ENCODE measurements at places on chromosomes 2 and 18. TPM values are rescaled to one million over a fixed set of nuclear protein-coding genes. Genes with fewer than 3 reads are reported as not detected.

- DNase-seq: no peak
Measured at GRCh38 chr2:220120041-220120440, 492.6 kb downstream of the SLC4A3 start.

GRCh38 chr2:12589802-12590320 lies 126.9 kb upstream of the TRIB2 start:
- DNase-seq: no peak

DNA sequence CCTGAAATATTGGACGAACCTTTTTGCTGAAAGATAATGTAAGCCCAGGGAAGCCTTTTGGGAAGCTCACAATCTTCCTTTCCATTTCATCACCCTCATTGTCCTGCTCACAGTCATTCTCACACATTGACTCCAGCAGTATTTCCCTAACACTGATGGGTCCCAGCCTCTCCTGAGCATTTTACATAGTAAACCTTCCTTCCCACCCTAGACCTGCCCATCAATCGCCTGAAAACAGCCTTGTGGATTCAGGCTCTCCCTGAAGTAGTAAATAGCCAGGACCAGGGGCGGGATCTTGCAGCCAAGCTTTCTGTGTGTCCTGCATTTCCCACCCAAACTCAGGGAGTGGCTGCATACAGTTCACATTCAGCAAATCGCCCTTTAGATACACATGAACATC lies 149.9 kb downstream of the CYRIA start:
- no peak for DNase-seq

- DNase-seq: no peak
Measured at GRCh38 chr2:101175991-101176390, 24.8 kb upstream of the TBC1D8 start.

The KCNG2 gene
- 0.15 TPM for total RNA-seq

GRCh38 chr2:84613082-84613481 lies 96.8 kb downstream of the DNAH6 start:
- DNase-seq: no peak

- no peak for DNase-seq
Measured at GRCh38 chr2:172908275-172908674, 167.4 kb upstream of the MAP3K20 start.

The RRM2 gene
- 1.0 TPM for total RNA-seq

The ALLC gene
- 0.26 TPM for total RNA-seq

The LCT gene
- total RNA-seq: not detected

The ABCG5 gene
- not detected for total RNA-seq

- DNase-seq: no peak
Measured at GRCh38 chr2:239868556-239869181, 156.5 kb downstream of the NDUFA10 start.

DNA sequence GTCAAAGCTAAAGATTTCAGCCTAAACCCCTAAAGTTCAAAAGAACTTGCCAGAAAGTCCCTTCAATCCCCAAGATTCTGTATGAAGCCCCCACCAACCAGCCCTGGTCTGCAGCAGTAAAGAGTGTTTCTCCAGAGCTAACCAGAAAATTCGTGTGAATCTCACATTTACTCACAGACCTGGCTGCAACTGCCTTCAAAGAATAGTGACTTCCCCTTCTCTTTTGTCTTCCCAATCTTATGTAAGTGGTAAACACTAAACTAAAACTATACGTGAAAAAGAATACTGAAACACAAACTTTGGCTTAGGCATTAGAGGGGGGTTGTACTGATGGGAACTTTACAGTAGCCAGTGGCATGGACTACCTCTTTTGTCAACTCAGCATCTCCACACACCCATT lies 50.6 kb upstream of the SETBP1 start:
- no peak for DNase-seq

The SERPINB13 gene
- total RNA-seq: not detected

DNA sequence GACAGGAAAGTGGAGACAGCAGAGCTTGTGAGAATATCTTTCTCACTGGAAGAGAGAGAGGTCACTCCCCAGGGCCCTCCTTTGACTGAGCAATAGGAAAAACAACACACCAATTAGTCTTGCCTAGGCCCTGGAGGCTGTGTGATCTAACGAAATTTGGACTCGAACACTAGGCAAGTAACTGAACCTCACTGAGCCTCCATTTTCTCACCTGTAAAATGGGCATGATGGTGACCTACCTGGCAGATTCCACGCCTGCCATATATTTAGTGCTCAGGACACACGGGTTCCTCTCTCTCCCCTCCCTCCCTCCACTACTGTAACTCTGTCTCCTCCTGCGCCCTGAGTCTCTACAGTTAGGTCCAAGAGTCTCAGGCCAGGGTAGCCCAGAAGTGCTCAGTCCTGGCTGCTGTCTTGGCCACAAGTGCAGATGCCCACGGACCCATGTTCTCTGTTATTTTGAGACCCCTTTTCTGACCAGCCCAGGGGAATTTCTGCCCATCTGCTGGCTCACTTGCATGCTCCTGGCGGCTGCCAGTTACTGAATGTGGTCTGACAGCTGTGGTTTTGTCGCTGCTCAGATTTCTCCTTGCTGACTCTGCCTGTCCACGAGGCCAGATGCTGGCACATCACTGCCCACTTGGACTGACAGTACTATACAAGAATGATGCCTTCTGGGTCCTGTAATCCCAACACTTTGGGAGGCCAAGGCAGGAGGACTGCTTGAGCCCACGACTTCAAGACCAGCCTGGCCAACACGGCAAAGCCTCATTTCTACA lies 9.6 kb upstream of the GIGYF2 start:
- no peak for DNase-seq

- DNase-seq: no peak
Measured at GRCh38 chr2:18824325-18824790, 235.0 kb upstream of the NT5C1B start.

The CXCR1 gene
- 0.97 TPM for total RNA-seq

GRCh38 chr2:68127358-68128242 lies 30.1 kb upstream of the PNO1 start:
- no peak for DNase-seq

DNA sequence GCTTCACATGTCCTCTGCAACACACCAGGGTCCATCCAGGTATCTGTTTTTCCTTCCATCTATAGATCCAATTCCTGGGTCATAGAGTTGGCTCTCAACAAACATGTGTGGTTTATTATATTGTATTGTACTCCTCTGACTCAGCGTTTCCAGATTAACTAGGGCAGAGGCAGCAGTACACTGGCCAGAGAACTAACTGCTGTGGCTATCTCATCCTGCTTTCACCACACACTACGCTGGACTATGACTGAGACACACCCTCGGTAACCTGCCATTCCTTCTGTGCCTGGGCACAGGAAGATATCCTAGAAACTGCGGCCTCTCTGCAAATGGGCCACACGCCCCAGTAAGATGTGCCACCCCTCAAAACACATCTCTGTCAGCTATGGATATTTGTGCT lies 159.8 kb upstream of the STK17B start:
- peak; percentile 18 for DNase-seq

DNA sequence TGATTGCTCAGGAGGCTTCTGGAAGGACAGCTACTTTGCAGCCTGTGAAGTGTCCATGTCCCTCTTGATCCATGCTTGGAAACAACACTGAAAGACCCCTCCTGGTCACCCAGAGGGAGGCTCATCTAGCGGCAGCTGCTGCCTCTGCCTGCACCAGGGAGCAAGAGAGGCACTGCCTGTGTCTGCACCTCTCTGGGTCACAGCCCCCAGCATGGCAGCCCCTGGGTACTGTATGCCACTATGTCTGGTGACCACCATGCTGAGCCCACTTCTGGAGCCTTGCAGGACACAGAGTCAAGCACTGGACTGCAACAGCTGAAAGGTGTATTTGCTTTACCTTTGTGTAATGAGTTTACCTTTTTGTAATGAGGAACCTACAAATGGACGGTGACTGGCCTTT lies 186.3 kb upstream of the MYT1L start:
- DNase-seq: no peak

GRCh38 chr2:168525716-168526446 lies 69.8 kb downstream of the CERS6 start:
- DNase-seq: no peak

DNA sequence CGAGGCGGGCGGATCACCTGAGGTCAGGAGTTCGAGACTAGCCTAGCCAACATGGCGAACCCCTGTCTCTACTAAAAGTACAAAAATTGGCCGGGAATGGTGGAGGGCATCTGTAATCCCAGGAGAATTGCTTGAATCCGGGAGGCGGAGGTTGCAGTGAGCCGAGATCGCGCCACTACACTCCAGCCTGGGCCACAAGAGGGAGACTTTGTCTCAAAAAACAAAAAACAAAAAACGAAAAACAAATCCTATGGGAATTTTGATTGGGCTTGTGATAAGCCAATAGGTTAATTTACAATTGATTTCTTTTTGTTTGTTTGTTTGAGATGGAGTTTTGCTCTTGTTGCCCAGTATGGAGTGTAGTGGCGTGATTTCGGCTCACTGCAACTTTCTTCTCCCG lies 24.2 kb upstream of the TOGARAM2 start:
- no peak for DNase-seq

GRCh38 chr2:30231996-30232800 lies 864 bp downstream of the LBH start:
- DNase-seq: peak; percentile 63

The FAHD2A gene
- total RNA-seq: 31.6 TPM

The LTBP1 gene
- total RNA-seq: 160 TPM

GRCh38 chr2:8388781-8389180 lies 293.1 kb upstream of the ID2 start:
- no peak for DNase-seq

- no peak for DNase-seq
Measured at GRCh38 chr2:187689372-187689771, 135.1 kb upstream of the TFPI start.

GRCh38 chr2:159898441-159898840 lies 100.4 kb upstream of the CD302 start:
- no peak for DNase-seq

DNA sequence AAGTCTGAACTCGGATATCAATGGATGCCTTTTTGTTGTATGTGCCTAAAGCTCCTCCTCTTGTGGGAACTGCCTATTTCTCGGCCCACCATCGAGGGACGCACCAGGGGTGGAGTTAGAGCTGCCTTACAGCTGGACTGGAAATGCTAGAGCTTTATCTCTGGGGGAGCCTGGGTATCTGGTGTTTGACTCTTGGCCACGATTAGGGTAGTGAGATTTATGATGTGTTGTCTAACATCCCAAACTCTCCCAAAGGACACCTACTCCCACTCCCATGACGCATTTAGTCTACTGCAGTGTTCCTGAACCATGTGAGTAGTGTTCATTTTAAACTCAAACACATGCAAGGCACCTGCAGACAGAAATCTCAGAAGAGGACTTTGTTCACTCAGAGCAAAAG lies 594.8 kb downstream of the METTL4 start:
- no peak for DNase-seq

DNA sequence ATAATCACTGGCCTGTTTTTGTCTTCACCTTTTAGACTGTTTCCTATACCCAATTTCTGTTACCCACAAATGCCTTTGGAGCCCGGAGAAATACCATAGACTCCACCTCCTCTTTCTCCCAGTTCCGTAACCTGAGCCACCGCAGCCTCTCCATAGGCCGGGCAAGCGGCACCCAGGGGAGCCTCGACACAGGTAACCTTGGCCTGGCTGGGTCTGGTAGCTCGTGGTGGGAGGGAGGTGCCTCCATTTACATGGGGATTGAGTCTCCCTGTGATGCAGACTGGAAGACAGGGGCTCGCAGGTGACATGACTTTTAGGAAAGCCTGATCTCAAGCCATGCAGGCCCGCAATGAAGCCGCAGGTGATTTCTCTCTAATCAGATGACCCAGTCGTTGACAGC lies 100.6 kb downstream of the CABLES1 start:
- no peak for DNase-seq

GRCh38 chr2:10188211-10188610 lies 65.7 kb downstream of the RRM2 start:
- DNase-seq: no peak

The C2orf42 gene
- total RNA-seq: 10.9 TPM

DNA sequence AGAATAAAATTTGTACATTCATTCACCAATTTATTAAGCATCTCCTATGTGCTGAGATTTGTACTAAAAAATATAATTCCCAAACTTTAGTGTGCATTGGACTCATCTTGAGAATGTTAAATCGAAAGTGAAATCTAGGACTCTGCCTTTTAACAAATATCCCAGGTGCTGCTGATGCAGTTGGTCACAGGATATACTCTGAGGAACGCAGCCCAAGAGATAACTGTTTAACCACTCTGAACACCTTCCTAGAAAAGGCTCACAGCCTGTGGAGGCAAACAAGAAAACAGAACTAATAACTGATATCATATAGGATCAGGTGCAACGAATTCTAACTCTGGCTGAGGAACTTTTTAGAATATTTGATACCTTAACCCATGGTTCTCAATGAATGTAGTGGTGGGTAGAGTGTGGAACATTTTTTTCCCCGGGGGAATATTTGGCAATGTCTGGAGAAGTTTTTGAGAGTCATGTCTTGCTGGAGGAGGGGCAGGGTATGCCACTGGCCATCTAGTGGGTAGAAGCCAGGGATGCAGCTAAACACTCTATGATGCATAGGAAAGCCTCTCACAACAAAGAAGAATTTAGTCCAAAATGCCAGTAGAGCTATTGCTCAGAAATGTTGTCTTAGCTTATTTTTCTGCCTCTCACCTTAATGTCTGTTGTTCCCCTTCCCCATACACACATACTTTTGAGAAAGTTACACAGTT lies 96.5 kb downstream of the EHBP1 start:
- no peak for DNase-seq

GRCh38 chr2:179898873-179899272 lies 37.5 kb upstream of the ZNF385B start:
- no peak for DNase-seq

DNA sequence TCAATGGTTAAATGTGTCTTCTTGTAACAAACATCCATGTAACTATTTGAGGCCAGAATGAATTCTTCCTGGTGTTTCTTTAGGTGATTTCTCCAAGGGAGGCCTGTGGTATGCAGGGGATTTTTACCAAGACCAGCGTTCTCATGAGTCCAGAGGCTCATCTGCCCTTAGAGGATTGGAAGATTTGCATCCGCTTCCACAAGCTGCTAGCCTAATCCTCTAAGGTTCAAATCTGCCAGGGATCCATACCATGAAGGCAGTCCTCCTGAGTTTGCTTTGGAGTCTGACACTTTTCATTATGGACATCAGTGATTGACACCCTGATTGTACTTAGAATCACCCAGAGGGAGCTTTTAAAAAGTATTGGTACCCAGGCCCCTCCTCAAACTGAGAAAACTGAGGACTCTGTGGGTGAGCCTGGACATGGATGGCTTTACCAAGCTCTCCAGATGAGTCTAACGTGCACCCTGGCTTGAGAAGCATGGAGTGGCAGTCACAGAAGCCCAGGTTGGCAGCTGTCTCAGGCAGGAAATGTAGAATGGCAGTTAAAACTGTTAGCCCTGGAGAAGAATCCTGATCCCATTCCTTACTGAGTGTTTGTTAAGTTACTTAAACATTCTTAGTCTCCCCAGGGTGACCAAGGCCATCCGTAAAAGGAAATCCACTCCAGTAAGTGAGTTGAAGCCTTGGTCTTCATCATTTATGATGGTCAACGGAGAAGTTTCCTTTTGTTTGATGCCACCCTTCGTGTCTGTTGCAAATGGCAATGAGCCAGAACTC lies 95.3 kb upstream of the RMDN2 start:
- DNase-seq: no peak

- no peak for DNase-seq
Measured at GRCh38 chr2:19987936-19988335, 2.0 kb downstream of the WDR35 start.
